ENCODE measurements at places on chromosomes 2 and 18.

GRCh38 chr2:130241041-130241707 lies 42.9 kb upstream of the TUBA3E start:
- no peak for DNase-seq

DNA sequence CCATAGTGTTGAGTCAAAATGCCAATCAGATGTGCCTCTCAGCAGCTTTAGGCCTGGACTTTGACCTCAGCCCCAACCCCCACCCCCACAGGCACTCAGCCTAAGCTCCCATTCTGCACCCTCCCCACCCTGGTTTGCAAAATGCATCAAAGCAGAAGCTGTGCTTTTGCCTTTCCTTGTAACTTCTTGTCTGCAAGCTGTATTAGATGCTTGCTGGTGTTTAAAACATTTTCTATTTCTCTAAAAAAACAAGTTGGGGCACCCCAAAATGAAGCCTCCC lies 26.6 kb upstream of the STEAP3 start:
- DNase-seq, result no peak

DNA sequence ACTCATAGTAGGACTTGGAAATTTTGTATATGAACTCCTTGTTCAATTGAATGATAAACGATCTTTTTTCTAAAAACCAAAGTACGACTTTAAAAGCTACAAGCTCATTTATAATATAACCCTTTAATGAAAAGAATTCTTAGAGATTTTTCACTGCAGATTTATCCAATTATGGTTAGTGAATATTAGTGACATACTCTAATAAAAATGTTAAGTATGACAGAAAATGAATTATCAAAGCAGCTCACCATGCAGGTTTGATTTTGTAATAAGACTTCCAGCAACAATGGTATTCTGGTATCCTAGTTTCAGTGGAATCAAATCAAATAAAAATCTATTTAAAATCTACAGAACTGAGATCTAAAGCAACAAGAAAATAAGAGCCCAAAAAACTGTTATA lies 38.5 kb downstream of the PRPF40A start:
- no peak for DNase-seq

GRCh38 chr2:37689751-37690150 lies 18.3 kb upstream of the CDC42EP3 start:
- no peak for DNase-seq

- DNase-seq, result no peak
These were observed 180.3 kb upstream of the PARD3B start for GRCh38 chr2:204364860-204365535.

- DNase-seq, result no peak
These were observed 786 bp upstream of the TMEM200C start for GRCh38 chr18:5895876-5896740.

- no peak for DNase-seq
These were observed 31.9 kb downstream of the CAVIN2 start for GRCh38 chr2:191815010-191815409.

GRCh38 chr2:225797394-225797793 lies 397.9 kb downstream of the NYAP2 start:
- DNase-seq, result no peak

- DNase-seq, result no peak
These were observed 10.1 kb upstream of the CCDC138 start for GRCh38 chr2:108776475-108776874.

GRCh38 chr18:45782662-45783061 lies 42.8 kb upstream of the SIGLEC15 start:
- DNase-seq, result no peak

DNA sequence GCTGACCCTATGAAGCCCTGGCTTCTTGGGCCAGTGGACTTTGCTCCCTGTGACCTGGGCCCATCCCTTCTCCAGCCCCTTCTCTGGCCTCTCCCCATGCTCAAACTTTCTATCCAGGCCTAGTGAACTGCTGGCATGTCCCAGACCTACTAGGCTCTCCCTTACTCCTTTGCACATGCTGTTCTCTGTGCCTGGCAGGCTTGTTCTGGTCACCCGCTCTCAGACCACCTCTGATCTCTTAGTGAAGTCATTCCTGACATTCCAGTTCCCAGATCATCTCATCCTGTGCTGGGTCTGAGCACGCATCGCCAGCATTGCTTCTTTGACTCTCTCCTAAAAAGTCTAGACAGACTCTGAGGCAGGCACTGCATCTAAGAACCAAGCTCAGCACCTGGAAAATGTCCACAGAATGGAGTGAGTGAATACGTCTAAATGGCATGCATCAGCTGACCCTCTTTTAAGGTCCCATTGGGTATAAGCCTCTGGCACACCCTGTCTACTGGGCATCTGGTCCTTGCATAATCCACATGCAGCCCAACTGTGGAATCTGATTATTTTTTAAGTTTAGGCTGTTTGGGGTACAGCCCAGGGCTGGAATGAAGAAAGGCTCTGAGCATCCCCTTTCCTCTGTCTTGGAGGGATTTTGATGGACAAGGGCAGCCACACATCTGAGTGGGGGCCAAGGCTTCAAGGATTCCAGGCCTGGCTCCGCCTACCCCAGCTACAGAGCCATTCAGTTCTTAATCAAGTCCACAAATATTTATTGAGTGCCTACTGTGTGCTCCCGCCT lies 130.6 kb upstream of the HAAO start:
- DNase-seq, result no peak

GRCh38 chr2:3044587-3045317 lies 332.9 kb downstream of the EIPR1 start:
- DNase-seq, result no peak

- no peak for DNase-seq
These were observed 58.7 kb downstream of the ABCG8 start for GRCh38 chr2:43897492-43897891.

DNA sequence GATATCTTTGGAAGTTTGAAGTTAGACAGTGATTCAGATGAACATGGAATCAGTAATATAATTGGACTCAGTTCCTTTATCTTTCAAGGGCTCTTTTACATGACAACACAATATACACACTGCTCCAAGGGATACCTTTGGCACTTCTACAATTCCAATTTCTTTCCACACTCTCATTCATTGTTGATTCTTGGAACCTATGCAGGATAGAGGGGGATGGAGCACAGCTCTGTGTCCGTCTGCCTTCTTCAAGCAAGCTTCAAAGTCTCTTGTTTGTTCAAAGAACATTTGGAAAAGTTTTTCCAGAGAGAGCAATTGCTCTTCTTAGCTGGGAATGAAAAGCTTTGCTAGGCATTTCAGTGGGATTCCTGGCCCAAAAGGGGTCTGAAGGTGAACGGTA lies 276.2 kb upstream of the ZEB2 start:
- no peak for DNase-seq

DNA sequence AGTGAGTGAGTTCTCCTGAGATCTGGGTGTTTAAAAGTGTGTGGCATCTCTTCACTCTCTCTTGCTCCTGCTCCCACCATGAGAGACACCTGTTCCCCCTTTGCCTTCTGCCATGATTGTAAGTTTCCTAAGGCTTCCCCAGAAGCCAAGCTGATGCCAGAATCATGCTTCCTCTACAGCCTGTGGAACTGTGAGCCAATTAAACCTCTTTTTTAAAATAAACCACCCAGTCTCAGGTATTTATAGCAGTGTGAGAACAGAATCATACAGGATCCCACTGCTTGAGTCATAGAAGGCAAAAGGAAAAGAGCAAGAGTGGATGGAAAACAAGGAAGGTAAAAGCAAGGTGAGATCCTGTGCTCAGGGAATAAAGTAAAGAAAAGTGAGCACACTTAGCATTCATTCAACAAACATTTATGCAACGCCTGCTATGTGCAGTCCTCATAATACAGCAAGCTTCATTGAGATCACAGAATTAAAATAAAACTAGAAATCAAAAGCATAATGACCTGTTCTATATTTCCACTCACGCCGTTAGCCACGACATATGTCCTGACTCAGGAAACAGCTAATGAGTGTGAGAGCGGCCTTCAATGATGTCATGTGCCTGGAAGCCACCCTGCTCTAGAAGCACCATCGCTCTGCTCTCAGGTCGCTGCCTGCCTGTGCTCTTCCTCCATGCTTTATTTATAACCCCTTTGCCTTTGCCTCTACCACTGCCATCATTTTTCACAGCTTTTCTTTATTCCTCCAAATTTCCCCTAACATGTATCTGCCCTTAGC lies 11.3 kb upstream of the COPS8 start:
- DNase-seq, result no peak

DNA sequence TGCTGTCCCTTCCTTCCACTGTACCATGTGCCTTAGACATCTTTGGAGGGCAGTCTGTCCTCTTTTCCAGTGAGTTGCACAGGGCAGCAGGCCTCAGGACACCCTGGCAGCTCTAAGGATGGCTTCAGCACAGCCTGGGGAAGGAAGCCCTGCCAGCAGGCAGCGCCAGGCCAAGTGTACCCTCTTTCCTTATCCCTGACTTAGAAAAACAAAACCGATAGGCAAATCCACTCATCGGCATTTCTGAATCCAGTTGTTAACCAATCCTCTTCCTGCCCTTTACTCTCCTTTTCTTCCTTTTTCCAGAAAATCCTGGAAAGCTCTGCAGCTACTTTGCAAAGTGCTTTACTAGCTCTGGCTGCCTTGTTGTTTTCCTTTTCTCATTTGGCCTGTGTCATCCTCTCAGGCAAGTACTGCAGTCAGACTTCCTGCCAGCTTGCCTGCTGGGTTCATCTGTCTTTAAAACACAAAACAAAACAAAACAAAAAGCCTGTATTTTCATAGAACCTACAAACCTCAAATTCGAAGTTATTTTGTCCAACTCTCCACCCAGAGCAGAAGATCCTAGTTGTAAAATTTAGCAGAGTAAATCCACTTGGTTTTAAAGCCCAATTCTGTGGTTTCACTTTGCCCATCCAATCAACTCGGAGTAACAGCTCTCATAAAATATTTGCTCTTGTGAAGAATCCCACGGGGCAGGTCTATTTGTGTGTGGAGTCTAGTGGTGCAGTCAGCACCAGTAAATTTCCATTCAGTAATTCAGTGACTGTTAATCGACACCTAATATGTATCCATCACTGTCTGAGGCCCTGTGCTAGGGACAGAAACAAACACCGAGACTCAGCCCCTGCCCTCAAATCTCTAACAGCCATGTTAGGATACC lies 45.2 kb downstream of the PCBP1 start:
- DNase-seq, result no peak

- DNase-seq, result no peak
These were observed 34.4 kb upstream of the CYBRD1 start for GRCh38 chr2:171487803-171488259.

DNA sequence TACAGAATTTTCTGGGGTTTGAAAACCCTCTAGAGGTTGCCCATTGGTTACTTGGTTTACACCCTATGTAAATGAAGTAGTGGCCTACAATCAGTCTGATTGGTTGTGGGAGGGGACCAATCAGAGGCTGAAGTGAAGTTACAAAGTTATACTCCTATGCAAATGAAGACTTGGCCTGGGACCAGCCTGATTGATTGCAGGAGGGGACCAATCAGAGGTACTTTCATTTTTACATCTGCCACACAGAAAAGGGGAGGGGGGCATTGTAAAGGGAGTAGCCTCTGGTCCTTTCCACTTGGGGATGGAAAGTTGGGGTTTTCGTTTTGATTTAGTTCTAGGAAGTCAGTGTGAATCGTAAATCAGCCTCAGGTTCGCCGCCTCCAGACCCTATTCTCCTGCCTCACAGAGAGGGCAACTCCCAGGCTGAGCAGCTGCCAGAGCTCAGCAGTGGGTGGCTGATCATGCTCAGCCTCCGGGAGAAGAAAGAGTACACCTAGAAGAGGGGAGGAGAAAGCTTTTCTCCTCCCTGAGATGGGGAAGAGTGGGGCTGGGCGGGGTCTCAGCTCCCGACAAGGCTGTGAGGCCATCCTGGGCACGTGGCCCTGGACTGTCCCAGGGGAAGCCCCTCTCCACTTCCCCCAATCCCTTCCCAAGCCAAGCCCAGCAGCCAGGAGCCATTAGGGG lies 372.5 kb downstream of the GALR1 start:
- DNase-seq, result no peak

GRCh38 chr18:34493099-34493544 lies 217.0 kb upstream of the DTNA start:
- DNase-seq, result no peak

DNA sequence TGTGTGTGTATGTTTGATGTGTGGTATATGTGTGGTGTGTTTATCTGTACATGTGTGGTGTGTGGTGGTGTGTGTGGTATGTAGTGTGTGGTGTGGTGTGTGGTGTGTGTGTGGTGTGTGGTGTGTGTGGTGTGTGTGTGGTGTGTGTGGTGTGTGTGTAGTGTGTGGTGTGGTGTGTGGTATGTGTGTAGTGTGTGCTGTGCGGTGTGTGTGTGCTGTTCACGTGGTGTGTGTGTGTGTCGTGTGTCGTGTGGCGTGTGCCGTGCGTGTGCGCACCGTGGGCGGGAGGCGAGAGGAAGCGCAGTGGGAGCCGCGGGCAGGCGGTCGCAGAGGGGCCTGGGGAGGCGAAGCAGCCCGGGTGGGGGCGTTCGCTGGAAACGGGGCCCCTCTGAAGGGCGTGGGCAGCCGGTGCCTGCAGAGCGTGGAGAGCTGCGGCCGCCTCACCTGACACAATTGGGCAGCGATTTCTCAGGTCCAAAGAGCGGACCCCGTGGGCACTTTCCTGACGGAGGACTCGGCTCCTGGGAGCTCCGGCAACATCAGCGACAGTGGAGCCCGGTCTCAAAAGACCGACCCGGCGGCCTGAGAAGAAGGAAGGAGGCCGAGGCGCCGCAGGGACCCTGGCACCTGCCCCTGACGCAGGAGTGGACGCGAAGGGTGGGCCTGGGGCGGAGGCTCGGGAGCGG lies 741.1 kb upstream of the SALL3 start:
- no peak for DNase-seq

DNA sequence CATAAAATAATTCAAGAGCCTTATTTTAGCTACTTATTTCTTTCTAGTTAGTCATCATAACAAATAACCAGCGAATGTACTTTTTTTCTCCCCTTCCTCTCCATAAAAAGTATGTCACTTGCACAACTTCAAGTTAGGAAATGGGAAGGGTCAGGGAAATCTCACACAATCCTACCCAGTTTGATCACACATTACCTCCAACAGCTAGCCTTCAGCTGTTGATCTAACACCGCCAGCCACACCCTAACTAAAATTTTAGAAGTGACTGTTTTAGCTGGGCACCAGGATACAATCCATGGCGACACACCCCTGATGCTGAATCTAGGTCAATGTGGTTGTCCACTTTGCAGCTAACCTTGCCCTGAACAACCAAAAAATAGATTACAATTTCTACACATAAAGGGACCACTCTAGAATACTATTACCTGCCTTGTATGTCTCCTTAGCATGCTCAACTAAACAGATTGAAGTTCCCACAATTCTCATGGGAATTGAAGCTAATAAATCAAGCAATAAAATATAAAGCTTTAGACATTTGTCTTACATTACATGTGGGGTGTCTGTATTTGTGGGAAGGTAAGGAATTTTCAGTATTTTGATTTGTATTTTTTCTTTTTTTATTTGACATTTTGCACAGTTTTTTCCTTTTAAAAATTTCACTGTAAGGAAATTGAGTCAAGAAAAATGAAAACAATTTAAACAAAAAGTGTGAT lies 7.3 kb upstream of the COL3A1 start:
- DNase-seq, result no peak

- DNase-seq, result no peak
These were observed 1072.0 kb downstream of the CBLN2 start for GRCh38 chr18:71471963-71472725.

GRCh38 chr2:36572054-36572718 lies 25.8 kb downstream of the FEZ2 start:
- DNase-seq, result no peak

GRCh38 chr2:7919510-7919909 lies 762.3 kb upstream of the ID2 start:
- DNase-seq, result no peak
